ENCODE measurements at places on chromosomes 3 and 15. TPM values are rescaled to one million over a fixed set of nuclear protein-coding genes. Genes with fewer than 3 reads are reported as not detected.

MOBP gene
- total RNA-seq = 0.16 TPM

CCDC14 gene
- total RNA-seq = 28.2 TPM

FBLN2 gene
- 43.4 TPM for total RNA-seq

ABHD2 gene
- 123 TPM for total RNA-seq

PLS1 gene
- 51.4 TPM for total RNA-seq

ZWILCH gene
- 9.0 TPM for total RNA-seq

CCDC39 gene
- total RNA-seq = 0.60 TPM

GP9 gene
- total RNA-seq = not detected

CX3CR1 gene
- total RNA-seq = 4.4 TPM

PLSCR4 gene
- 33.0 TPM for total RNA-seq

DNA sequence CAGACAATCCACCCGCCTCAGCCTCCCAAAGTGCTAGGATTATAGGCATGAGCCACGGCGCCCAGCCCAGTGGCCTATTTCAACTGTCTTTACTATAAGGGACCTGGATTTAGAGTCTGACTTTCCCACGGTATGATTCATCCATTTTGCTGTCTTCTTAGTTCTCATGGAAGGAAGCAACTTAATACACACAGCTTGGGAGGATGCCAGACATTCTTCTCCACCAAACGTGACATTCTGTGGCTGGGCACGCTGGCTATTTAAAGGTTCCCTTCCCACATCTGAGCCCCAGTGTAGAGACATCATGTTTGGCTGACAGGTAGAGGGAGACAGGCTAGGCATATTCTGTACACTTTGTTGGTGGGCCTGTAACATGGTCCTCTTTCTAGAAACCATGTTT lies 26.2 kb downstream of the FAM43A start:
- no peaks in the 10 kb centered on the region for H3K4me1 ChIP-seq
- no peaks in the 10 kb centered on the region for H3K27me3 ChIP-seq
- DNase-seq = no peak
- no peak overlapping the region for H3K27ac ChIP-seq
- no peak overlapping the region for H3K4me3 ChIP-seq
- no peaks in the 10 kb centered on the region for H3K36me3 ChIP-seq

DNA sequence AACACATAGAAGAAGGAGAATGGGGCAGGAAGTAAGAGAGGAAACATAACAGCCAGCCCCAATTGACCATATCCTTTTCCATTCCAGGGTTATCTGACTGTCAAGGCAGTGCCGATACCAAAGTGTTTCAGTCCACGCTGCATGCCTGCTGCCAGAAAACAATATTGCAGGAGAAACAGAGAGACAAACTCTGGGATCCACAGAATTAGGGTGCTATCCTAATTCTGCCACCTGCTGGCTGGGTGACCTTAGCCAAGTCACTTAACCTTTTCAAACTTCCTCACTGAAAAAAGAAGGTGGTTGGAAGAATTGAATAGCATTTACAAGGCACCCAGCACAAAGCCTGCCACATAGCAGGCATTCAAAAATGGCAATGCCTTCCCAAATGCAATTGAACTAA lies 32.0 kb downstream of the GLB1 start:
- H3K27ac ChIP-seq = no peak overlapping the region
- H3K4me3 ChIP-seq = no peak overlapping the region
- H3K36me3 ChIP-seq = peaks cover 32% of the 10 kb centered on the region
- no peak for DNase-seq

GRCh38 chr15:68536331-68537095 lies 42.3 kb upstream of the CORO2B start:
- H3K27me3 ChIP-seq = no peaks in the 10 kb centered on the region
- no peak for DNase-seq
- no peaks in the 10 kb centered on the region for H3K36me3 ChIP-seq
- no peak overlapping the region for H3K27ac ChIP-seq
- H3K4me1 ChIP-seq = no peaks in the 10 kb centered on the region

GRCh38 chr3:125245521-125245920 lies 33.0 kb upstream of the SLC12A8 start:
- DNase-seq = no peak
- no peaks in the 10 kb centered on the region for H3K4me1 ChIP-seq

DNA sequence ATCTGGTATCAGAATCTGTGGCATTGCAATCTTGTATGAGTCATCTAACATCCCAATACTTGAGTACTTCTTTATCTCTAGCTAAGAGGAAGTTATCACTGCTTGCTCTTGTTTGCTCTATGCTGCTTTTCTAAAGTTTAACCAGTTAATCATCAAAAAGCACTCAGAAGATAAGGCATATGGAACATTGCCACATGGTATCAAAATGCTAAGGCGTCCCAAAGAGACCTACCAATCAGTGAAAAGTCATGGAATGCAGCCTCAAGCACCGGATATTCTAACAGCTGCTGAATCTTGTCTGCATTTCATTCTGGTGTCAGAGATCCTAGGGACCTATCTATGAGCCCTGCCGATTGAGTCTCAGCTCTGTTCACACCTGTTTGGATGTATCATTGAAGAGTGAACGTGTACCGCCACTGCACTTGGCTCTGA lies 192.8 kb downstream of the ARPP21 start:
- no peaks in the 10 kb centered on the region for H3K36me3 ChIP-seq
- H3K27me3 ChIP-seq = no peaks in the 10 kb centered on the region
- H3K27ac ChIP-seq = no peak overlapping the region
- no peak for DNase-seq
- no peaks in the 10 kb centered on the region for H3K4me1 ChIP-seq

DNA sequence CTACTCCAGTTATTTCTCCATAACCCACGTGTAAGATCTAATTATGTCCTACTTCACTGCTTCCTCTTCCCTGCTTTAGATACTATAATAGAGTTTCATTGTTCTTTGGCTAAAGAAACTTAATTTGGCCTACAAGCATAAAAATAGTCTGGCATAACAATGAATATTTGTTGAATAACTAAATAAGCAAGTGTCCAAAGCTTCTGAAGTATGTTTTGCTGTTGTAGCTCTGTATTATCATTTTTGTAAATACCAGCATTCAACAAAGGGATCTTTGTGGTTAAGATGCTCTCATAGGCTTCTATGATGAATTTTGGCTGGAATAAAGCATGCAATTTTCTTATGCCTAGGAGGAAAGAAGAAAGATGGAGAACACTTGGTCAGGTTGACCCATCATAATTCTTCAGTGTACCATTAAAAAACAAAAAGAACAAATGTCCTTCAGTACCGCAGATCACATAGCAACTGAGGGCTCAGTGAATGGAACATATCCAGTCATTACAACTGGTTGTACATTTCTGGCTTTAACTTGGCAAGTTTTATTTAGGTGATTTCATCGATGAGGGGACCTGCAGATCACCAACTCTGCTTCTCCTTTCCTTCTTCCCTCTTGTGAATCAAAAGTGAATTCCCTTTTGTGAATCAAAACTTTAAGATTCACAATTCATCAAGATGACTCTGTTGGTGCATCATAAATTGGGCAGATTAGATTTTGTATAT lies 465.9 kb upstream of the TGFBR2 start:
- no peak overlapping the region for H3K4me3 ChIP-seq
- H3K27me3 ChIP-seq = no peaks in the 10 kb centered on the region
- H3K36me3 ChIP-seq = no peaks in the 10 kb centered on the region
- H3K27ac ChIP-seq = no peak overlapping the region
- no peak for DNase-seq
- no peaks in the 10 kb centered on the region for H3K4me1 ChIP-seq

DNA sequence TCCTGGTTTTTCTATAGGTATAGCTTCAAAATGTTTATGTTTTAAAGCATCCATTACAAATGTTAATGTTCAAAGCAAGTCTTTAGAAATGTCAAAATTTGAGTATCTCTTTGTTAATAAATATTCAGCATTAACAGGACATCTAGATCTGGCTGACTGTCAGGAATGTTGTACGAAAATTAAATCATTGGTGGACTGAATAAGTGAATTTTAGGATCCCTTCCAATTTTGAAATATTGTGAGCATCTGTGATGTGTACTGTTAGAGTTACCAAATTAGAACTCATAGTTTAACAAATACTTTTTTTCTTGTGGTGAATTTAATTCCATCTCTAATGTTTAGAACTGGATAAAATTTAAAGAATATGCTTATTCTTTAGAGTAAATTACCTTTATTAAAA lies 30.1 kb upstream of the CFAP20DC start:
- H3K36me3 ChIP-seq = no peaks in the 10 kb centered on the region
- H3K27me3 ChIP-seq = no peaks in the 10 kb centered on the region
- H3K27ac ChIP-seq = no peak overlapping the region
- no peak overlapping the region for H3K4me3 ChIP-seq

DNA sequence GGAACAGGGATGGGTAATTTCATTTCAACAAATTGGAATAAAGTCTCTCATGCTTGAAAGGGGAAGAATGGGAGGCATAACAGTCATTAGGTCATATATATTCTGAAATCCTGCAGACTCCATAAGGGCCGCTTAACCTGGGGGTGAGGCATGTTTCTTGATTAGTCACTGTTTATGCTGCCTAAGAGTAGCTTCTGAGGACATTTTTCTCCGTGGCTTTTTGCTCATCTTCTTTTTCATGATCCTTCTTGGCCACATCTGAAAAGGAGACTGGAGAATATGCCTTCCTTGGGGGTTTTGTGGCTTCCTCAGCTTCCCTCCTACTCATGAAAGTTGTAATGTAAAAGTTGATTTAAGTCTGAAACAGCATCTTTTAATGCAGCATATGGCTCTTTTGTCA lies 20.0 kb upstream of the CFAP20DC start:
- H3K27ac ChIP-seq = no peak overlapping the region
- no peaks in the 10 kb centered on the region for H3K27me3 ChIP-seq
- H3K4me3 ChIP-seq = no peak overlapping the region
- DNase-seq = no peak

DNA sequence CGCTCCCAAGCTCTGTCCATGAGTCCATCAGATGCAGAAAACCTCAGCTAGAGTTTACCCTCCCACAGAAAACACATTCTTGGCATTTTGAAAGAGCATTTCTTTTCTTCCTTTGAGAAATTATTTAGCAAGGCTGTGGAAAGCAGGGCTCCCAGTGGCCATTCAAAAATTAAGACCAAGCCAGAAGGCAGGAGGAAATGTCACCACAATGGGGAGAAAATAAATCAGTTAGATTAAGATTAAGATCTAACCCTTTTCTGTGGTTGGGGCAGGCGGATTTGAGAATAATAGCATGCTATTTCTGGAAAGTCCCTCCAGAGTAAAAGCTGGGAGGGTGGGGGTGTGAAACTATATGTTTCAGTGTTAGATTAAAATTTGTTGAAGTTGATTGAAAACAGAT lies 20.2 kb downstream of the LRIG1 start:
- H3K27me3 ChIP-seq = no peaks in the 10 kb centered on the region
- no peak overlapping the region for H3K4me3 ChIP-seq
- peaks cover 22% of the 10 kb centered on the region for H3K4me1 ChIP-seq
- no peaks in the 10 kb centered on the region for H3K36me3 ChIP-seq
- no peak overlapping the region for H3K27ac ChIP-seq

DNA sequence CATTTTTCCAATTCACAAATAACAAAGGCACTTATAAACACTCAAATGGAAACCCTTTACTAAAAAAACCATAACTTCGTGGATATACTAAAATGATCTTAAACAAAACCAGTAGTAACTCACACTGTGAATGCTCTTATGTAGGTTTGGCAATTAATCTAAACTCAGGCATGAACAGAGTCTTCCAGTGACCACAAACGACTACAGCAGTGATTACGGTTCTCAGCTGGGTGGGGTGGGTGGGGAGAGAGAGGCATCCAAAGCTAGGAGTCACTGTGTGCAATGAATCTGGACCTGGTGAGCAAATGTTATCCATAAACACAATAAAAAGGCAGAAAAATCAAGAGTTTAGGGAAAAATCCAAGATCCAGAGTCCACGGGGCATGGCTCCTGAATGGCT lies 21.3 kb downstream of the SLC12A8 start:
- H3K4me1 ChIP-seq = no peaks in the 10 kb centered on the region
- no peaks in the 10 kb centered on the region for H3K36me3 ChIP-seq
- no peak for DNase-seq
- no peak overlapping the region for H3K4me3 ChIP-seq

DNA sequence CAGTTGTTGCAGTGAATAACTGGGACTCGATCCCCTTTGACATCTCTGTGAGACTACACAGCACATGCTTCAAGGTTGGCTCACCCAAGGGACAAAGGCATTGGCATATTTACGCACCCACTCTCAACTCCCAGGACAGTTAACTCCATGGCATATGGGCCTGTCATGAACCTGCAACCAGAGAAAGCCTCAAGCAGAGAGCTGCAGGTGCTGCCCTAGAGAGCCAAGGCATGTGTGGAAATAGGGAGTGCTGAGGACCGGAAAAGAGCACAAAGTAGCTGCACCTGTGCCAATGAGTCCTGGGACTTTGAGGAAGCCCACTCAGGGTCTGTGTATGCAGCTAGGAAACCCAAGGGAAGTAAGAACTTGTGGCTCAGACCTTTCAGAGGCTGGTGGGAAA lies 32.9 kb upstream of the SLC24A5 start:
- no peaks in the 10 kb centered on the region for H3K27me3 ChIP-seq
- no peak for DNase-seq
- no peak overlapping the region for H3K27ac ChIP-seq
- H3K4me1 ChIP-seq = no peaks in the 10 kb centered on the region
- H3K36me3 ChIP-seq = no peaks in the 10 kb centered on the region

DNA sequence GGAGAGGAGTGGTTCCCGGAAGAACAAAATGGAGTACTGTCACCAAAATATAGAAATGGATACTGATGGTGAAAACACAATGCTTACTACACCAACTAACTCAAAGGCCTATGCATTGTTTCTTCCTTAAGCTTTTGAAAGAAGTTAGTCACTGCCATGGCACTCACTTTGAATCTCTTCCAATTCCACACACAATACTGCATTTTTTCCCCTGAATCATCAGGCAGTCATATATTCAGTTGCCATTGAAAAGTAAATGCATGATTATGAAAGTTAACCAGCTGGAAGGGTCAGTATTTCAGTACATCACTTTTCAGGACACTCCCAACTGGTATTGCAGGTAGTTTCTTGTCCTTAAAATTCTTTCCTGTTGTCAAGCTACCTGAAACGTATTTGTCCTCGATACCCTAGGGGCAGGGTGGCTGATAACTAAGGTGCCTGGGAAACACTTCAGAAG lies 9.0 kb upstream of the LRRFIP2 start:
- no peaks in the 10 kb centered on the region for H3K36me3 ChIP-seq
- DNase-seq = no peak
- no peaks in the 10 kb centered on the region for H3K4me1 ChIP-seq
- no peaks in the 10 kb centered on the region for H3K27me3 ChIP-seq
- no peak overlapping the region for H3K27ac ChIP-seq

DNA sequence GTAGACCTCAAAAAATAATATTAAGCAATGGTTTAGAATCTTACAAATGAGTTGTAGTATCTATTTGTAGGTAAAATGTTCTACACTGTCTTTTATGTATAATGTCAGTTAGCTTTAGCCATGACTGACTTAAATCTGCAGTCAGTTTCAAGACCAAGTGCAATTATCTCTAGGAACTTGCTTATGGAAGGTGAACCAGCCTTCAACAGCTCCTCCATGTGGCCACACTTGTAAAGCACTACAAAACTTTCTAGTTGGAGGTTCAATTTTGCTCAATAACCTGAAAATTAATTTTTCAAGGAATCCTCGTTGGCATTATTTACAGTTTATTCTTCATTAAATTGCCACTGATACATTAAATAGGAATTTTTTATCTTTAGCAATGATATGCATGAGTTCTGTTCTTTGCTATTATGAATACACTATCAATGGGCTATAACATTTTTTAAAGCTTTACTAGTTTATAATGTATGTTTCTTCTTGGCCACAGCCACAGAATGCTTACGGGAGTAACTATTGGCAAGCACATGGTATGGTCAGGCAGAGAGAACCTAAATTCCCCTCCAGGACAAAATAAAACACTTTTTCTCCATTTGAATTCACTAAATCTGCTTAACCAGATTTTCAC lies 315.3 kb upstream of the UBE2E2 start:
- no peak for DNase-seq
- H3K4me1 ChIP-seq = no peaks in the 10 kb centered on the region
- H3K36me3 ChIP-seq = no peaks in the 10 kb centered on the region
- H3K27me3 ChIP-seq = no peaks in the 10 kb centered on the region
- H3K4me3 ChIP-seq = no peak overlapping the region

Data from kidney (tissue), 22 donors.